GDM1 (cell line): ENCODE measurements at places on chromosomes 11 and 22.
A peak's percentile ranks its signal among the peaks of the same experiment; 100 is the strongest.

- DNase-seq, result no peak
Observed at GRCh38 chr22:23384431-23384830, 195.7 kb downstream of the IGLL1 start.

DNA sequence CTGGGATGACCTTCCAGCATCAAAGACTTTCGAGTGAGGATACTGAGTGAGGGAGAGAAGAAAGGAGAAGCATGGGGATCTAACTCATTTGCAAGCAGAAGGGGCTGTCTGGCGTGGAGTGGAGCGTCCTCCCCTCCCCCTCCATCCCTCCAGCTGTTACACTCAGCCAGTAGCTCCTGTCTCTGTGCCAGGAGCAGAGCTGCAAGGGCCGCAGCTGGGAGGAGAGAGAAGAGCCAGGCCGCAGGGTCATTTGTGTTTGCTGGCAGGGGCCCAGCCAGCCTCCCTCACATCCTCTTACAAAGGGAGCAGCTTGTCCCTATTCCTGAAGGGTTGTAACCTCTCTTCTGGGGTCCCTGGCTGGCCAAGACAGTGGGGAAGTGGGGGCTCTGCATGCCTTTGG, 57.9 kb downstream of the NECTIN1 start:
- no peak for DNase-seq

- DNase-seq, result no peak
Observed at GRCh38 chr11:61533401-61533800, 24.9 kb downstream of the LRRC10B start.

DNA sequence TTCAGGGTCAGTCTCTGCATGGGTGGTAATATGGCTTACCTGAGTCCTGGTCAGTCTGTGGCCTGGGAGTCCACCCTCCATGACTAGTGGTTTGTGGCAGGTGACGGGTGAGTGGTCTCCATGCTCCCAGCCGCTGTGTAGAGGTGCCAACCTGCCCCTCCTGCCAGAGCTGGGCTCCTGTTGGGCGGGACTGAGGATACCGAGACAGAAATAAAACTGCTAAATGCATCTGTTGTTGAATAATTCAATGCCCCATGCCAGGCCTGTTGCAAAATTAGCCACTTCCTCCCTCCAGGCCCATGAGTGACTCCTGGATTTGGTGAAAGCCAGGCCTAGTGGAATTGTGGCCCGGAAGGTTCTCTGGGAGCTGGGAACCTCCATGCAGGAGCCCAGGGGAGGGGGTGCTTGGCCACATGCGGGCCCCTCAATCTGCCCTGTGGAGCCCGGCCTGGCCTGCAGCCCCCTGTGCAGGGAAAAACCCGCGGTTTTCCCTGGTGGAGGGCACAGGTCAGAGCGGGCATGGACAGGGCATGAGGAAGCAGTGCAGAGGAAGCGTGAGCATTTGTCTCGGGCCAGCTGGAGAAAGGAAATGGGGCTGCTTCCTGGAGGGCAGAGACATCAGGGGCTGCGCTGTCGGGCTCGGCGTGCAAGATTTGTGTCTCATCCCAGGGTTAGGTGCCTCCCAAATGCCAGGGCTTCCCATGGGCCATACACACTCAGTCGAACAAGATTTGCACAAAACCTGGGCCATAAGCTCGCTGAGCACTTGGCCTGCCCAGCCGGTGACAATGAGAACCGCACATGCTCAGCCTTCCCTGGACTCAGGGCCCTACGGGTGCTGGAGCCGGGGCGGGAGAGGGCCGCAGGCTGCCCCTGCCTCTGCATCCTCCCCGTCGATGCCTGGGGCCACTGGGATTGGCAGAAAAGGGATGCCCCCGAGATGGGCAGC, 66.9 kb downstream of the KCNQ1 start:
- DNase-seq, result no peak

- no peak for DNase-seq
Observed at GRCh38 chr11:3138178-3139085, 26.7 kb downstream of the OSBPL5 start.

GRCh38 chr11:19995145-19995544, 165.1 kb downstream of the DBX1 start:
- DNase-seq, result no peak

- no peak for DNase-seq
Observed at GRCh38 chr11:64924910-64925284, 408 bp downstream of the PPP2R5B start.

GRCh38 chr11:7167976-7168740, 79.4 kb downstream of the RBMXL2 start:
- no peak for DNase-seq

GRCh38 chr11:125887373-125888324, at the start of gene HYLS1:
HYLS1 (plus strand) TSS chr11:125887668; CDS start chr11:125899369, 11,701 bp downstream.
- DNase-seq, result peak; percentile 66

DNA sequence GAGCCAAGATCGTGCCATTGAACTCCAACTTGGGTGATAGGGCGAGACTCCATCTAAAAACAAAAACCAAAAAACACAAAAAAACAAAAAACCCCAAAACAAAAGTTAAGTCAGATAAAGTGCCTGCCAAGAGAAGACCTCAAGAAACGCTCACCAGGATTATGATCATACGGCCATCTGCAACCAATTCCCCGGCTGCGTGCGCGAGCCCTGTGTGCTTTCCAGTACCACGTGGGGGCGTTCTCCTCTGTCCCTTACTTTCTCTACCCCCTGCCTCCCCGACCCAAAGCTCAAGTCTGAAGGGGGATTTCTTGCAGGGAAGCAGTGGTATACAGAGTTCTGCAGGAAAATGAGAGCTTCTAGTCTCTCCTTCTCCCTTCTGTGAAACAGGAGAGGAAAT, 10.5 kb upstream of the RPS19BP1 start:
- DNase-seq, result no peak

- DNase-seq, result no peak
Observed at GRCh38 chr22:48936391-48936790, 891.3 kb downstream of the BRD1 start.
